ENCODE measurements at places on chromosomes 5 and 9.

- DNase-seq = no peak
These were observed 93.7 kb downstream of the C9orf152 start for GRCh38 chr9:110114086-110114858.

DNA sequence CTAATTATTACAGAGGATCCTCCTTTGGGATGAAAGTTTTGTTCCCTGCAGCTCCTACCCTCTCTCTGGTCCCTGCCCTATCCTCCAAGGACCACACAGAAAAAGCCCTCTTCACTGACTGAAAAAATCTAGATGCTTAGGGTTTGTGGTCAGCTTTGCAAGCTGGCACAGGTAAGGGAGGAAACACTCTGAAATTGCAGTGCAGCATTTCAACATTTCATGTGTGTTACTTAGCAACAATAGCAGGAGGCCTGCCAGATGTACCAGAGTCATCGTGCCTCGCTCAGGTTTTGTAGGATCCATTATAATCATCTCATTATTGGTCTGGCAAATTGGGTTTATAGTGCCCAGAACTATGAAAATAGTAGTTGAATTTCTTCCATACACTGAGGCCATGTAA is 109.5 kb downstream of the PALM2AKAP2 start:
- no peak for DNase-seq

DNA sequence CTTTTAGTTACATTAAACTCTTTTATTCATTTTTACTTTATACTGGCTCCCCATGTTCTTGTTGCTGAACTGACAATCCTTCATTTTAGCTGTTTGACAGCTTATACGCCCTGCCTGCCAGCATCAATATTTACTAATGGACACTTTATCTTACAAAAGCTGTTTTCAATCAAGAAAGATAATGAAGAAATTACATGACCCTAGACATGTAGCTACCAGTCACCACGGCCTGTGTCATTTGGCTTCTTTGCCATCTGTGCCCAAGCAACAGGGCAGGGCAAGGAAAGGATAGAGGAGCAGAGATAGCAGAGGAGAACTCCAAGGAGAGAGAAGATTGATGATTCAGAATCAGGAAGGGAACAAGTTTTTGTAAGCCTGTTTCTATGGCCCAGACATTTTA is 647.3 kb downstream of the BRINP1 start:
- no peak for DNase-seq

GRCh38 chr5:130295235-130295634 is 391.0 kb downstream of the CHSY3 start:
- DNase-seq = no peak

DNA sequence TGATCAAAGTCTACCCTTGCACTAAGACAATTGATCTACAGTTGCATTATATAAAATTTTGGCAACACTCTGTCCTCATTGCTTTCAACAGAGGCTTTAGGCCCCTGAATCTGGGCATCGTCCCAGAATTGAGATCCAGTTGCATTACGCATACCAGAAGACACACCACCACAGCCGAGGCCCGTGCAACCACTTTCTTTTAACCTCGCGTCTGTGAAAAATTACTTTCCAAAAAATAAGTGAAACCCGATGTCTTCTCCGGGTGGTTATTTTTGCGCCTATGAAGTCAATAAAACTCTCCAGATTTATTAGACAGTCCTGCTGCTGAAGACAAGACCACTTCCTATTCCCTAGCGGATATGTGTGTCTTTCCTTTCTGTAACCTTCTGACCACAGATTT is 52.1 kb upstream of the NFIB start:
- DNase-seq = no peak

GRCh38 chr5:150600616-150601490 is 39.6 kb upstream of the SYNPO start:
- no peak for DNase-seq

GRCh38 chr9:88396836-88397577 is 8.8 kb downstream of the SPIN1 start:
- DNase-seq = no peak

GRCh38 chr9:5438301-5439162 is 807 bp upstream of the PLGRKT start:
- DNase-seq = no peak

- DNase-seq = no peak
These were observed 67.6 kb upstream of the RASEF start for GRCh38 chr9:83130541-83130940.

GRCh38 chr5:172875505-172876279 is 41.6 kb downstream of the ERGIC1 start:
- DNase-seq = no peak

DNA sequence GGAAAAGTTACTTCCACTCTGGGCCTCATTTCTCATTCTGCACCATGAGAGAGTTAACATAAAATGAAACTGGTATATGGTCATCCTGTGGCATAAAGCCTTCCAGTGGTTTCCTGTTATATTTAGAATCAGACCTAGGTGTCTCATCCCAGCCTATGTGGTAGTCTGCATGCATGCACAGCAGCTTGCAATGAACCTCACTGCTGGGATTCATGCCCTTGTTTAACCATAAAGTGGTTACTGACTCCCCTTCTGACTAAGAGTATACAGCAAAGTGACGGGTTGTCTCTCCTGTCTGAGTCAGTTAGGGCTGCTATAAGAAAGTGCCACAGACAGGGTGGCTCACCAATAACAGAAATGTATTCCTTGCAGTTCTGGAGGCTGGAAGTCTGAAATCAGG is 14.7 kb upstream of the TDRD7 start:
- DNase-seq = no peak

GRCh38 chr9:127209220-127209619 is 55.4 kb upstream of the GARNL3 start:
- DNase-seq = no peak

DNA sequence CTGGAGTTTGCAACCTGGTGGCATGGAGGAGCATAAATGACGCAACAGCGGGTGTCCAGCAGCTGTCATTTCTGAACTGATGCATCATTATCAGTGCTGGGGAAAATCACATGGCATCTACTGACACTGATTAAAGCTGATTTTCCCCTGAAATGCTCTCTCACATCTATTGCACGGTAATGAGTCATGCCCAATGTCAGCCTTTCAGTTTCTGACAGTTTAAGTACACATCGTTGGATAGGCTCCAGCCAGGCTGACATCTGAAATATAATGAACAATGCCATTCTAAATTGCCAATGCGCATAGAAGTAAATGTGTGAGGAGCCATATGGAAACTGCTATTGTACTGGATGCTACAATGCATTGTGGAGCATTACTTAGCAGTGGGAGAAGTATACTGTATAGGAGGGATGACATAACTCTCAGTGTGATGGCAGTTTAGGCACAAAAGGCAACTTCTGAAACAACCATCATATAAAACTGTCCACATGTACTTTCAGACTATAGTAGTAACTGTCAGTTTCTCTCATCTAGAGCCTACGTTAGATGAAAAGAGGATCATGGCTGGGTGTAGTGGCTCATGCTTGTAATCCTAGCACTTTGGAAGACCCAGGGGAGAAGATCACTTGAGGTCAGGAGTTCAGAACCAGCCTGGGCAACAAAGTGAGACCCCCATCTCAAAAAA is 389.3 kb upstream of the DMAC1 start:
- DNase-seq = no peak

GRCh38 chr5:61589946-61590345 is 257.9 kb downstream of the ZSWIM6 start:
- no peak for DNase-seq

DNA sequence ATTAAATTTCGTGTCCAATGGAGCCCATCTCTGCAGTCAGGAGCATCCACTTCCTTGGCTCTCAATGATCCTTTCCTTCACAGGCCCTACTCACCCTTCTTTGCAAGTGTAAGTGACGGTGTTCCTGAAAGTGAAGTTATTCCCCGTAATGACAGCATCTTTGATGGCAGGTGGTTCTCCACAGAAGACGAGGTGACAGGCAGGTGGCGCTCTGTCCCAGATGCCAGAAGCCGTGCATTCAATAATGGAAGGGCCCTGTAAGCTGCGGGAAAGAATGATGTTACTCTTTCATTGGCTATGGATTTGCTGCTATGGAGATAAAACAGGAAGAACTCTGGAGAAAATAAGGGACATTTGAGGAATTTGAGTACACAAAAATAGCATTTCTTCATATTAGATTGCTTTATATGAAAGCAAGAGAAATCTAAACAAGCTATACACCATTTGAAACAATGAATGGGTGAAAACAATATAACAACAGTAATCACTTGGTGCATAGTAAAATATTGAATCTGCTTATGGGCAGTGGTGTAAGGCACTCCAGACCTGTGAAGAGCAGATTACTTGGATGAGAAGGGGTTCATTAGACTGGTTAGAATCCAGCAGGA is 89.9 kb upstream of the TXNDC8 start:
- peak; percentile 57 for DNase-seq

- no peak for DNase-seq
These were observed 8.3 kb upstream of the WDR5 start for GRCh38 chr9:134127616-134128015.

GRCh38 chr9:69027355-69028097 is 8.0 kb upstream of the FXN start:
- DNase-seq = no peak

GRCh38 chr9:81822301-81822865 is 105.8 kb upstream of the SPATA31D4 start:
- no peak for DNase-seq

- DNase-seq = peak; percentile 65
These were observed 1.1 kb downstream of the LARP1 start for GRCh38 chr5:154756009-154756867.

DNA sequence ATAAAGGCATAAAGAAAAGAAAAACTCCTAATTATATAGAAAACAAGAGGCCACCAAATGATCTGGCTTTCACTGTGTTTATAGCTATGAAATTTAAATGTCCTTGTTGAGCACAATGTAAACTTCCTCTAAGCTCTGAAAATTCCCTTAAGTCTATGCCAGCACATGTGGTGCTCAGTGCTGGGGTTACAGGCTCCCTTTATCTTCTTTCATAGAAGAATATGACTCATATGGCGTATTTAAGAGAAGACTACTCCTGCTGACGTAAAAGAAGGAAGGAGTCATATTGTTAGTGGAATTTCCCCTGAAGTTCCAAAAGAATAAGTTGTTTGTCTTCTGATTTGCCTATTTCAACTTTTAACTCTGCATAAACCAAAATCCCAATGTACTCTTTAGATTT is 30.4 kb downstream of the RNF145 start:
- DNase-seq = no peak

- DNase-seq = peak; percentile 86
These were observed 74.1 kb downstream of the SERINC5 start for GRCh38 chr5:80181618-80182211.

GRCh38 chr9:71819115-71819739 is 50.9 kb upstream of the CEMIP2 start:
- DNase-seq = no peak

- no peak for DNase-seq
These were observed 138.5 kb downstream of the SLC24A2 start for GRCh38 chr9:19650312-19650711.

- DNase-seq = peak; percentile 15
These were observed 7.8 kb upstream of the DELE1 start for GRCh38 chr5:141915881-141916336.

GRCh38 chr9:4069457-4070153 is 230.3 kb downstream of the GLIS3 start:
- no peak for DNase-seq

- DNase-seq = no peak
These were observed at the start of gene SPINK5 for GRCh38 chr5:148063861-148064260. Gene SPINK5, plus strand, starts transcription at chr5:148063980. Its CDS starts 65 bp downstream, at chr5:148064045.

DNA sequence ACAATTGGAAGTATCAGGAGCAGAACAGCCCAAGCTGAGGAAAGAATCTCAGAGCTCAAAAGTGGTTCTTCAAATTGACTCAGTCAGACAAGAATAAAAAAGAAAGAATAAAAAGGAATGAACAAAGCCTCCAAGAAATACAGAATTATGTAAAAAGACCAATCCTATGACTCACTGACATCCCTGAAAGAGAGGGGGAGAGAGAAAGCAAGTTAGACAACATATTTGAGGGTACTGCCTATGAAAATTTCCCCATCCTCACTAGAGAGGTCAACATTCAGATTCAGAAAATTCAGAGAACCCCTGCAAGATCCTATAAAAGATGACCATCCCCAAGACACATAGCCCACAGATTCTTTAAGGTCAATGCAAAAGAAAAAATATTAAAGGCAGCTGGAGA is 173.2 kb downstream of the ALDH1A1 start:
- DNase-seq = no peak

- no peak for DNase-seq
These were observed 91.9 kb upstream of the OTULINL start for GRCh38 chr5:14489643-14490042.

DNA sequence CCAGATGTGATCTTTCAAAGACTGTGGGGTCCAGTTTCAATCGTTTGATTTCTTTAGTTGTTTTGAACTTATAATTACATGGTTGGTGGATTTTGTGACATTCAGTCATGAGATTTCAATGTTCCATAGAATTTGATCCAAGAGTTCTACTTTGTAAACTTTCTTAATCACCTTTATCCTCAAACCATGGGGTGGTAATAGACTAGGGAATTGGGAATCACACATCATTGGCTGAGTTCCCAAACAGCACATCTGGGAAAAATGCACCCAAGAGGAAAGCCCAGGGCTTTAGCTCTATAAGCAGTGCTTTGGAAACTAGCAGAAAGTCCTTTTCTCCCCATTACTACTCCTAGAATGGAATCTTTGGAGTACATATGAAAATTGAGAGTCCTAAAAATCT is 177.6 kb downstream of the NNT start:
- no peak for DNase-seq

GRCh38 chr9:13606586-13606985 is 327.1 kb upstream of the MPDZ start:
- no peak for DNase-seq

DNA sequence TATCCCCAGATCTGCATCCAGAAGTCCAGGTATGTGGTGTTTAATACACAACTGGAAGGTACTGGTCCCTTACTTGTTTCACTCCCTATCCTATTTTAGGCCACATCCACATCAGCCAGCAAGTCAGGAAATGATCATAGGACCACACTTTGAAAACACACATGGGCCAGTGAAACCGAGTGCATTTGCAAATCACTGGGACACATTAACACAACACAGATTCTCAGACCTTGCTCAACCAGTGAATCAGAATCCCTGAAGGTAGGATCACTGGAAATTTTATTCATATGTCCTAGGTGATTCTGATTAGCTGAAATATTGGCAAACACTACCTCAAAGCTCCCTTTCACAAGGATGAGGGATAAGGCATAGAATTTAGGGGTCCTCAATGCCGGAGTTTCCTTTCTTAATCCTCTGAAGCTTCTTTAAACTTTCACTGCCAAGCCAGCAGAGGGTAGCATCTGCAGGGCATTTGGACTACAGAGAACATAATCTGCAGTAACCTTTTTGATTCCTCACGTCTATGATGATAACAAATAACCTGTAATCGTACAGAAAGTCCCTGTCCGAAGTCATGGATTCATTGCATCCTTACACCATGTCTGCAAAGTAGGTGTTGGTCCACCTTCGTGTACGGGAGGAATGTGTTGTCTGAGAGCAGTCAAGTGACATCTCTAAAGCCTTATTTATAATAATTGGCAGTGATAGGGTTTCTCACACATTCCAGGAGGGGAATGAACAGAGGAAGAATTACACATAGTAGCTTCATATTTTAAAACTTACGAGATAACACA is 11.0 kb upstream of the ABLIM3 start:
- DNase-seq = no peak

- DNase-seq = no peak
These were observed 1.7 kb downstream of the TRIM52 start for GRCh38 chr5:181259283-181259682.

- DNase-seq = no peak
These were observed 202.3 kb downstream of the AOPEP start for GRCh38 chr9:94928691-94929368.

GRCh38 chr5:2802693-2803365 is 51.4 kb upstream of the IRX2 start:
- no peak for DNase-seq

- DNase-seq = no peak
These were observed 168.8 kb upstream of the SLC27A6 start for GRCh38 chr5:128796506-128796905.

GRCh38 chr5:130155345-130156011 is 251.2 kb downstream of the CHSY3 start:
- DNase-seq = no peak

All from left lobe of liver (tissue), 2 donors.